ENCODE measurements at places on chromosomes 5 and 9.

DNA sequence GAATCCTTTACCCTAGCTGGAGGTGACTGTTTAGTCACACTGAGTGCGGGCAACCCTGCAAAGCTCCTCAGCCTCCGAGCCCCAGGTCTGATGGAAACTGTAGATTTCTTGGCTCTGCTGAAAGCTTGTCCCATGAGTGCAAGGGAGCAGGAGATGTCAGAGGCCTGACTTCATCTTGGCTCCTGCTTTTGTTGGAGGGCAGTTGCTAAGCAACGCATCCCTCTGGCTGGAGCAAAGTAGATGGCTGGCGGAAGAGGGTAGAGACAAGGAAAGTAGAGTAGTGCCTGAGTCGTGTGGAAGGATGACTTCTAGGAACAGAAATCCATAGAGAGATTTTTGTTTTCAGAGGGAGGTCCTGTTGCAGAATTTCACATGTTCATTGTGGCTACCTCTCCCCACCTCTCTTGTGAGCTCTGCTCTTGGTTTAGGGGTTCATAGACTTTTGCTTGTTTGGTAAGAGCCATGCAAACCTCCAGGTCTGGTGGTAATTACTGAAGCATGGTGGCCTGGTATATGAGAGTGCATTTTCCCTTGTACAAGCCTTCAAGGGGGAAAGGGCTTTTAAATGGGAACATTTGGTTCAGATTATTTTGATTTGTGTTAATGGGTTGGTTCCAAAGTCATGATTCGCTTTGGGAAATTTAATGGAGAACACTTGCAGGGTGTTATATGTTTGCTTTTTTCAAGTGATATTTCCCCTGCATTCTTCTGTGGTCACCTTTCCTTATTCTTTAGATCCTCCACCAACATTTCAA lies 71.5 kb downstream of the ARHGAP26 start:
- peak; percentile 91 for DNase-seq

DNA sequence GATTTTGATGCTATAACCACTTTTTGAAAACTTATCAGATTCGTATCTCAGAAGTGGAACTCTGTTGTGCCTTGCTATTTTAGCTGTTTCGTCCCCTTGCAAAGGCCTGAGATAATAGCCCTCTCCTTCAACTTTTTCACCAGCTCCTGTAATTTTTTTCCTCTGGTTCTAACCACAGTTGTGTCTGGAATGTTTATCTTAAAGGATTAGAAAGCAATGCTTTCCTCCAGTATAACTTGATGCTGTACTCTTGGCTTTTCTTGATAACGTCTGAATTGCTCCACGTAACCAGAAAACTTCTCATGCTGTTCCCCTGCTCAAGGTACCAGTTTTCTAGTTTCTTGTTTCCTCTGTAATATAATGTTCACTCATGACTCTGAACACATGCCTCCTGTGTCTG lies 209.4 kb downstream of the DTWD2 start:
- no peak for DNase-seq

DNA sequence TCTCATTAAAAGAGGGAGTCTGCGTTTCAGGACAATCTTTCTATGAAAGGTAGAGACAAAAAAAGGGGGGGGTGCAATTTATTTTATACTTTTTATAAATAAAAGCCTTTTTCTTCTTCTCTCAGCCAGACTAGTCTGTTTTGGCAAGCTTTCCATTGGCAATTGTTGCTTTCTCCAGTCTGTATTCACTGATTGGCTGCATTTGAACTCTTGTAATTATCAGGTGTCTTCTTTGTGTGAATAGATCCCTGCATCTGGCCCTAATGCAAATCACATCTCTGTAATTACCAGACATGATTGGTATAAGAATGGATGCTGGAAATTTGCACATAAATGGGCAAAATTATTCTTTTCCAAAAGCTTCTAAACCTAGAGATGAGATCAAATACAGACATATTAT lies 7.6 kb upstream of the EQTN start:
- DNase-seq, result no peak

DNA sequence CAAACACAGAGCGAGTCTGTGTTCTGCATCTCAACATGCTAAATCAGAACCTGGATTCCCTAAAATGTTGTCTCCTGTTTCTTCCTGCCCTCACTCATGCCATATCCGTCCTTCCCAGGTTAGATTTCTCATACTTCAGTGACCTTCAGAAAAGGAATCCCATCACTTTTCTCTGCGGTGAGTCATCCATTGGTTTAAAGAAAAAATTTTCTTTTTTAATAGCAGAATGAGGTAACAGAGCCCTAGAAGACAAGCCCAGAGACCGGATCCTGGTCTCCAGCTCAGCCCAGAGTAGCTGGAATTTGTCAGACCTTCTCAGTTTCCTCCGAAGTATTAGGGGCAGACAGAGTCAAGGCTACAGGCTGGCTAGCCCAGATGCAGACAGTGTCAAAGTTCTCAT lies 143.2 kb upstream of the DMRT1 start:
- peak; percentile 58 for DNase-seq

- no peak for DNase-seq
These were observed 252.6 kb upstream of the IRX4 start for GRCh38 chr5:2135354-2135753.

- no peak for DNase-seq
These were observed 421.6 kb upstream of the PIK3R1 start for GRCh38 chr5:67793966-67794365.

DNA sequence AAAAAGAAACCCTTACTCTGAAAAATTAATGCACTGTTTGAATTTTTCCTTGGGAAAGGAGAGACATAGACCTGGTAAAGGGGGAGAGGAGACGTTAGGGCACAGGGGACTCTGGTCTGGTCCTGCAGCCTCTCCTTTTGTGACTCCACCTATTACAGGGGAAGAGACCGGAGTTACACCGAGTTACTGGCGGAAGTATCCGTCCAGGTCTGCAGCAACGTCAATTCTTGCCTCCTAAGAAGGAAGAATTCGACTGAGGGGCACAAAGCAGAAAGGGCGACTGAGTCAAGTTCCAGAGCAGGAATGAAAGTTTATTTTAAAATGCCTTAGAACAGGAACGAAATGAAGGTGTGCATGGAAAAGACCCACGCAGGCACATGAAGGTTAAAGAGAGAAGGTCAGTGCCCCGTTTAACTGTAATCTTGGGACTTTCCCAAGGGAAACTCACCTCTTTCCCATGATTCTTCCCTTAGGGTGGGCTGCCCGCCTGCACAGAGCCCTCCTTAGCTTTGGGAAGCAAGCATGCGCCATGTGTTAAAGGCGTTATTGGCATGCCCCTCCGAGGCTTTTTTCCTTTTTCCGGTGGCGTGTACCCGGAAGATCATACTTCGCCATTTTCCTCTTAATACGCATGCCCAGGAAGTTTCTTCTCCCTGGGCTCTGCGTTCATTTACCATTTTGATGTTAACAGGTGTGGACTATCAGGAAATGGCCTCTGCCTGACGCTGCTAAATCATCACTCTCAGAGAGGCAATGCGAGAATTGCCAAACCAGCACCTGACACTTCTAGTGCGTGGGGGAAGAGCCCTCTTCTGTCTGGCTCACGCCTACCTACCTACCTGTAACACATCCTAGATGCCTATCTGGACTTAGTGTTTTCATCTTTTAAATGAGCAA lies 409.6 kb upstream of the PAPPA start:
- DNase-seq, result no peak

DNA sequence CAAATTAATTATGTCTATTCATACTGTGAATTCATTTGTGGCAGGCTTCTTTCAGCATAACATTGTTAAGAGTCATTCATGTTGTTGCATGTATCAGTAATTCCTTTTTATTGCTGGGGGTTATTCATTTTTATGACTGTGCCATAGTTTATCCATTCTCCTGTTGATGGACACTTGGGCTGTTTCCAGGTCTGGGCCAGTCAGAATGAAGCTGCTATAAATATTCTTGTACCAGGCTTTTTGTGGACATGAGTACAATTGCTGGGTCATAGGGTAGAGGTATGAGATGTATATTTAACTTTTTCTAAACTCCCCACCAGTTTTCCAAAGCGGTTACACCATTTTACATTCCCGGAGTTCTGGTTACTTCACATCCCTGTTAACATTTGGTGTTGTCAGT lies 13.6 kb downstream of the PRPF4 start:
- no peak for DNase-seq

DNA sequence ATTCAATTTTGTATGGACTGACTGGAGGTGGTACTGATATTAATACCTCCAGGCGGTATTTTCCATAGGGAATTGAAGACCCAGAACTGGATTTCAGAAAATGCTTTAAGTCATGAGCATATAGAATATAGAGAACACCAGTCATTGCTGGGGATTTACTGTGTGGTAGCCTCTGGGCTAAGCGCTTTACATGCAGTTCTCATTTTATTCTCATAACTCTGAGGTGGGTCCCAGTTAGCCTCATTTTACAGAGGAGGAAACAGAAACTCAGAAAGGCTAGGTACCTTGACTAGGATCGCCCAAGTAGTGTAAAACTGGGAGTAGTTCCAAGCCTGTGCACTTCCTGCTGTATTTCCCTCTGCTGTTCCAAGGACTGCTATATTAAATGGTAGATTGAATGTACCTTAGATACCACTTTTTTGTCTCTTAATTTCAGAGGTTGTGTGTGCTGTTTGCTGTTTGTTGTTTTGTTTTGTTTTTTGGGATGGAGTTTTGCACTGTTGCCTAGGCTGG lies 13.8 kb downstream of the SLC44A1 start:
- DNase-seq, result no peak

DNA sequence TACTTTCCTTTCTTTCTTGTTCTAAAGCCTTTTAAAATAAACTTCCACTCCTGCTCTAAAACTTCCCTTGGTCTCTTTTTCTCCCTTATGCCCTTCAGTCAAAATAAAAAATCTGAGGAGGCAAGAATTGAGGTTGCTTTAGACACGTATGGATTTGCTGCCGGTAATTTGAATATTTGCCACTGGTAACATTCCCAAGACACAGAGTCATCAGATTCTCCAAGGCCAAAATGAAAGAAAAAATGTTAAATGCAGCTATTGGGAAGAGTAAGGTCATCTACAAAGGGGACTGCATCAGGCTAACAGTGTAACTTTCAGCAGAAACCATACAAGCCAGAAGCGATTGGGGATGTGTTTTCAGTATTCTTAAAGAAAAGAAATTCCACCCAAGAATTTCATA lies 311.1 kb downstream of the CDH18 start:
- no peak for DNase-seq

DNA sequence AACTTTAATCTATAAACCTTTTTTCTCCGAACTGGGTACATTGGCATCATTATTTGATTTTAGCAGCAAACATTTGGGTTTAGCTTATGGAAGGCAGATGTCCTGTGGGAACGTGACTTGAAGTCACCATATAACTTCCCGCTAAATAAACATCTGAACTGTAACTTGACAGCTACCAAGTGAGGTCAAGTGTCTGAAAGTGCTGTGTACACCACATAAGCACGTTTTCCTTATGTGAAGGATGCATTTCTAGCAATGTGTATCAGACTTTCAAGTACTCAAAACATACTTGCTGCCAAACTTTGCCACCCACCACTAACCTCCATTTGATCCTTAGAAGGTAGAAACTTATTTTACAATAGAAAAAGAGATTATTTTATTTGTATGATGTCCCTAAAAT lies 35.7 kb downstream of the SLC1A3 start:
- no peak for DNase-seq

GRCh38 chr9:108333530-108333983 lies 522.2 kb downstream of the ACTL7B start:
- DNase-seq, result no peak

DNA sequence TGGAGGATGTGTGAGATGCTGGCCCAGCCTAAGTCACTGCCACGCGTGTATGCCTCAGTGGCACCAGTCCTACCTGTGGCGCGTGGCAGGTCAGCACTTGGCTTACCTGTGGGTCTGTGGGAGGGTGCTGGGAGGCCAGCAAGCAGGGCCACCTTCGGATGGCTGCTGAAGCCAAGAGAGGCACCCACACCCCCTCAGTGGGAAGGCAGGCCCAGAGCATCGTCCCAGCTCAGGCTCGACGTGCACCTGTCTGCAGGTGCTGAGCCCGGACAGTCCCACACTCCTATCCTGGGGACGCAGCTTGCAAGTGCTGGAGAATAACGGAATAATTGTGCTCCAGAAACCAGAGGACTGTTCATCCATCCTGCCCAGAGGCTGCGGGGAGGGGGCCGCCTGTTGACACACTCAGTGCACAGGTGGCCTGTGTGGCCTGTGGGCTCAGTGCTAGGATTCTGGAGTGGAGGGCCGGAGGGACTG lies 24.0 kb downstream of the NKD2 start:
- no peak for DNase-seq

DNA sequence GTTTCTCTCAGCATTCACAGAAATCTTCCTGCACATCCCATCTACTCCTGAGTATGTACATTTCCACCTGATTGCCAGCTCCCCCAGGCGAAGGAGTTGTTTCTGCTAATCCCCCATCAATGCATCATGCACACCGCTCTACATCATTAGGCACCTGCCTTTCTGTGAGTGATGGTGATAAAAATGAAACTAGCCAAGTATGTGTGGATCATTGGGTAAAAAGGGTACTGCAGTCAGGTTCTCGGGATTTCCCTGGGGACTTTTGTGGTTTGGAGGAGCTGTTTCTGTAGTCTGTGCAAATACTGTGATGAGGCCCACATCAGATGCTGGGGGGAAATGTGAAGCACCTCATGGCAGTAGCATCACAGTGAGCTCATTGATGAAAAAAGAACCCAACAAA lies 30.4 kb downstream of the CAMK4 start:
- peak; percentile 5 for DNase-seq

- no peak for DNase-seq
These were observed 105.2 kb upstream of the CACNA1B start for GRCh38 chr9:137772281-137772873.

DNA sequence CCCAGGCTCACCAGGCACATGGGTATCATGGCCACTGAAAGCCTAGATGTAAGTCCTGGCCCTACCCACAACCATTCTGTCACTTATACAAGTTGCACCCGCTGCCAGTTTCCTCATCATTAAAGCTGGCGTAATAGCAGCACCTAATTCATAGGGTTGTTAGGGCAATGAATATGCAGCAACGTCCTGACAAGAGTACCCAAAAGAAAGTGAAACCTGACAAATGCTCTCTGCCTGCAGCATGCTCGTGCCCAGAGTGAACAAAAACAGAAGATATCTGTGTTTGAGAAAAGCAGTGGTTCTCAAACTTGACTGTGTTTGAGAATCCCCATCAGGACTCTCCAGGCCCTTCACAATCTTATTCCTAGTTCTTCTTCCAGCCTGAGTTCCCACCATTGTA lies 632.4 kb downstream of the SEMA5A start:
- no peak for DNase-seq

- peak; percentile 36 for DNase-seq
These were observed 35.6 kb downstream of the C9 start for GRCh38 chr5:39328731-39329130.
